Stimulated activated CD4-positive, alpha-beta T cell treated with anti-CD3 and anti-CD28 coated beads, Interleukin-2, amount 100 ng/mL, for 24 hours (primary cell): ENCODE measurements at places on chromosomes 5 and 9.

- DNase-seq = no peak
Observed at GRCh38 chr5:63230754-63231153, 652.1 kb downstream of the LRRC70 start.

GRCh38 chr5:55481293-55481855 is 53.4 kb downstream of the PLPP1 start:
- no peak for DNase-seq

DNA sequence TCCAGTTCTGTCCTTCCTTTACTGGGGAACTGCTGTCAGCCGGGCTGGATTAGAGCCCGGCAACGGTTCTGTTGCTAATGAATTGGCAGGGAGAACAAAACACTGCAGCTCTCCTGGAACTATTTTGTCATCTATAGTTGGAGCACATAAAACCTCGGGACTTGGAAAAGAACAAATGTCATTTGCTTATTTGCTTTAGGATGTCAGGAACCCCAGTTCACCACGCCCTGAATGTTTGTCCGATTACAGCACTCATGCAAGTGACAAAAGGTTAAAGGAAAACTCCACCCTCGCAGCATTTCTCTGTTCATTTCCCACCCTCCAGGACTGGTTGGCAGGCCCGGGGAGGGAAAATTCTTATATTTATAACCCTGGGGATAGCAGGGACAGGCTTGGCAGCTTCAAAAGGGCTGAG is 66.4 kb upstream of the PLPP1 start:
- DNase-seq = no peak

GRCh38 chr9:130627896-130628792 is 36.2 kb upstream of the PRDM12 start:
- DNase-seq = no peak

DNA sequence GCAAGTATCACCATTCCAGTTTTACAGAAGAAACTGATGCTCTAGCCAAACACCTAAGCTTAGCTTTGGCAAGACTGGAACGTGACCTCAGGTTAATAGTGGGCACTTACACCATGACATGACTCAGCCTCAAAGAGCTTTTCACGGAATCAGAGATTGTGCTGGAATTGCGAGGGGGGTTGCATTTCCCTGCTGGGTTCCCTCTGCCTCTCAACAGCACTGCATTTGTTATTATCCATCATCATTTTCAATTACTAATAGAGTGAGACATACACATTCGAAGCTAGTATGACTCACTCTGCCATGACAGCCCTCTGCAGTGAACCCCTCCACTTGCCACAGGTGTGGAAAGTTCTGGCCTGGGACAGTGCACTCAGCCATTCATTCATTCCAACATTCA is 8.0 kb downstream of the SPOCK1 start:
- no peak for DNase-seq

DNA sequence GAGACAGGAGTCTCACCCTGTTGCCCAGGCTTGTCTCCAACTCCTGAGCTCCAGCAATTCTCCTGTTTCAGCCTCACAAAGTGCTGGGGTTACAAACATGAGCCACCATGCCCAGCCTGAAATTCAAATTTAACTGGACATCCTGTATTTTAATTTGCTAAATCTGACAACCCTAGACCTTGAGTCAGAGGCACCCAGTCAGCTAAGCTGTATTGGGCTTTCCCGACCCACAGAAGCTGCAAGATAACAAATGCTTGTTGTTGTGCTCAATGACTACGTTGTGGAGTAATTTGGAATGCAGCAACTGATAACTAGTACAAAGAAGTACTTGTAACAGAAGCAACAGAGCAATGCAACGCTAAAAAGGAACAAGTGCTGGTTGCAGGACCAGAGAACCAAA is 533.1 kb downstream of the NTRK2 start:
- no peak for DNase-seq

DNA sequence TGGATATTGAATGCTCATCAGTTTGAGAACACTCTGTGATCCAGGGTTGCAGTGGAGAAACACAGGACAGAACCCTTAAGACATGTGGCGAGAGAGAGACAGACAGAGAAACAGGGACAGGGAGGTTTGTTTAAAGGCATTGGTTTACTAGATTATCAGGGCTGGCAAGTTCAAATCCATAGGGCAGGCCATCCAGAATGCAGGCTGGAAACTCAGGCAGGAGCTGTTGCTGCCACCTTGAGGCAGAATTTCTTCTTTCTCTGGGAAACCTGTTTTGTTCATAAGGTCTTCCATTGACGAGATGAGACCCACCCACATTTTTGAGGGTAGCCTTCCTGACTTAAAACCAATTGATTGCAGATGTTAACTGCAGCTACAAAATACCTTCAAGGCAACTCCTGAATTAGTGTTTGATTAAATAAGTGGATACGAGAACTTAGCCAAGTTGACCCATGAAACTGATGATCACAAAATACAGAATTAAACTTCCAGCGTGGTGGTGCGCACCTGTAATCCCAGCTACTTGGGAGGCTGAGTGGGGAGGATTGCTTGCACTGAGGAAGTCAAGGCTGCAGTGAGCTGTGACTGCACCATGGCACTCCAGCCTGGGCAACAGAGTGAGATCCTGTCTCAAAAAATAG is 55.9 kb downstream of the NSUN2 start:
- DNase-seq = no peak

DNA sequence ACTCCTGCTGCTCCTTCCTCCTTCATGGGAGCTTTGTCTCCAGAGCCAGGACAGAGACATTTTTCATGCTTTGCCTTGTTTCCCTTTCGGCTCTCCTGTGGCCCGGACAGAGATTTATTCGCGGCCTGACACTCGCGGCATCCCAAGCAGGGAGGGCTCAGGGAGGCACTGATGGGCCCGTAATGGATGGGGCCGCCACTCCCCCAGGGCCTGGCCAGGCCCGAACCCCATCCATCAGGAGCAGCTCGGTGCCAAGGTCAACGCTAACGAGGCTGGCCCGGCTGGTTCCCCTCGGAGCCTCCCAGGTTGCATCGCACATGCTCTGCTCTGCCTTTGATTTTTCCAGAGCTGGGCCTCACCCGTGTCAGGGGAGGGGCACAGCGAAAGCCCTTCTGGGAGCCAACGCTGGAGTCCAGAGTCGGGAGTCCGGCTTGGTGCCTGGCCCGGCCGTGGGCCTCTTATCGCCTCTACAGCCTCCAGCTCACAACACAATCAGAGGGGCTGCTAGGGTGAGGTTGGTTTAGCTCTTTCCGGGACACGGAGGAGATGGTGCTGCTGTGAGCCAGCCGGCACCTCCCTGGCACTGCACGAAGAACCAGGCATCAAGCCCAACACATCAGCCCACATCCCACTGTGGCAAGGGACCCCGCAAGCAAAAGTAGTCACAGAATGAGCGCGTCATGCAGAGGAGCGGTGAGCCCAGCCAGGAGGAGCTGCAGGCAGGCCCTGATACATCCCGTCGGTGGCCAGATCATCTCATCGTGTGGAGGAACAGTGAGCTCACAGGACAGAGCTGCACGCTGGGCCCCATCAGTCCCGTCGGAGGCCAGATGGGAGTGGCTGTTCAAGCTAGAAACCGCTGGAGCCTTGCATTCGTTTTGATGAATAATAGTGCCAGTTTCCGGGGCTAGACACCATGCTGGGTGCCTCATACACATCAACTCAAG is 72.2 kb upstream of the BARHL1 start:
- no peak for DNase-seq

GRCh38 chr9:97773091-97773490 is 76.0 kb upstream of the XPA start:
- DNase-seq = no peak

GRCh38 chr9:132216861-132217619 is 55.2 kb downstream of the NTNG2 start:
- DNase-seq = no peak

DNA sequence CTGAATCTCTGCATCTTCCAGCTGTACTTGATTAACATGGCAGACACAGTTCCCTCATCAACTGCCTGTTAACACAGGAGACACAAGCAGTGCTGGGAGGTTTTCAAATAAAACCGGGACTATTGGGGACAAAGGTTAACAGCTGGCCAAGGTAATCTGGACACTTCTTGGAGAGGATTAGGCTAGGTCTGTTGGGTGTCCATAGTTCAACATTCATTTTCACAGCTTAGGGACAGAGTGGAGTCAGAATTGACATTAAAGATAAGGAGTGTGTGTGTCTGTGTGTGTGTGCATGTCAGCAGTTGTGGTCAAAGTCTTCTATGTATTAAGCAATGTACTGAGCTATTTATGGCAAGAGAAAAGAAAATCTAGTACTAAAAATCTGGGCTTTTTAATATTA is 216.2 kb downstream of the MED10 start:
- DNase-seq = no peak

- DNase-seq = no peak
Observed at GRCh38 chr9:89079391-89079790, 88.1 kb downstream of the S1PR3 start.

- DNase-seq = no peak
Observed at GRCh38 chr5:2642684-2643345, 108.7 kb downstream of the IRX2 start.

GRCh38 chr9:119556129-119556875 is 187.1 kb upstream of the BRINP1 start:
- DNase-seq = peak; percentile 71

- no peak for DNase-seq
Observed at GRCh38 chr5:133406977-133407632, 205.2 kb downstream of the FSTL4 start.

GRCh38 chr5:135599421-135600151 is 20.8 kb upstream of the CXCL14 start:
- no peak for DNase-seq

DNA sequence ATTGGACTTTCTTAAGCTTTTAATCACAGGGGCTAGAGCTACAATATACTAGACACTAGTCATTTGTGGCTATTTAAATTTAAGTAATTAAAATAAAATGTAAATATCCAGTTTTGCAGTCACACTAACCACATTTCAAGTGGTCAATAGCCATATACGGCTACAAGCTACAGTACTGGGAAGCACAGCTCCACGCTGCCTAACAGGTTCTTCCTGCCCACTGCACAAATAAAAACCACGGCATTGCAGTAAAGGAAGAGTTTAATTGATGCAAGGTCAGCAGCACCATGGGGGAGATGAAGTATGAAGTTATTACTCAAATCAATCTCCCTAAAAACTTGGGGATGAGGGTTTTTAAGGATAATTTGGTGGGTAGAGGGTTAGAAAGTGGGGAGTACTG is 134.1 kb downstream of the LURAP1L start:
- DNase-seq = no peak

- DNase-seq = no peak
Observed at GRCh38 chr9:107685376-107685775, 195.8 kb upstream of the KLF4 start.

DNA sequence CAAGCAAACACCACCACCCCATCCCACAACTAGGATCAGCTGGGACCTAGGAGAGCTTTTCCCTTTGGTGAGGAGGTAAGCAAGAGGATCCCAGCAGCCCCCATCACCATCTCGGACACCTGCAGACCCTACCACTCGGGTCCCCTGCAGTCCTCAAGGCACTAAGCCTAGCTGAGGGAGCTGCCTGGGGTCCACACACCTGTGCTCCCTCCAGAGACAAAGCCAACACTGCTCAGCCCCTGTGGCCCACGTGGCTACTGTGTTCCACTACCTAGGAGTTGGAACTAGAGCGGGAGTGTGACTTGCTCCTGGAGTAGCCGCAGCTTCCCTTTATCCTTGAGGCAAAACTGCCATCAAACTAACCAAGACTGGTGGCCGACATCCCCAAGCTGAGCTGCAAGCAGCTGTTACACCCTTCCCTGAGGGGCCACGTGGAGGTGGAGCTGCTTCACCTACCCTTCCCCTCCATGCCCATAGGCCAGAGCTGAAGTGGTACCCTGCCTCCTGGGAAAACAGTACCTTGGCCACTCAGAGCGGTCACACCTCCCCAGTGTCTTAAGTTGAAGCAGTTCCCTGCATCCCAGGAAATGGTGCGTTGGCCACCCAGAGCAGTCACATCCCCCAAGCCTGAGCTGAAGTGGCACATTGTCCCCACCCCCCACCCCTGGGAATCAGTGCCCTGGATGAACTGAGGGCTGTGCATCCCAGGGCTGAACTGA is 205.5 kb downstream of the CACNA1B start:
- no peak for DNase-seq

DNA sequence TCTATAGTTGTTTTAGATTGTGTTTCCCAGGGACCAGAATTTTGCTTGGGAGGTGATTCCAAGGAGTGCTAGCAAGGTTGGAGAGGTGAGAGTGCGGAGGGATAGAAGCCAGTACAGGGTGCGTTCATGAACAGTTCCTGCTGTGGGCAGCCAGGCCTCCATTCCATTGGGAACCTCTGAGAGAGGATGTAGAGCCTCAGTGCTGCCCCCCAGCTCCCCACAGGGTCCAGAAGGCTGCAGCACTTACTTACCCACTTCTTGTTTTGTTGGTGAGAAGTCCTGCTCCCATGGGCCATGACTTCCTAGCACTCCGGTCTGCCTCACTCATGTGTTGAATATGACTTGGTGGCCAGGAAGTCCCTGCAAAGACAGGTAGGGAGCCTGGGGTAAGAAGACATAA is 128.2 kb upstream of the GAS1 start:
- DNase-seq = no peak

DNA sequence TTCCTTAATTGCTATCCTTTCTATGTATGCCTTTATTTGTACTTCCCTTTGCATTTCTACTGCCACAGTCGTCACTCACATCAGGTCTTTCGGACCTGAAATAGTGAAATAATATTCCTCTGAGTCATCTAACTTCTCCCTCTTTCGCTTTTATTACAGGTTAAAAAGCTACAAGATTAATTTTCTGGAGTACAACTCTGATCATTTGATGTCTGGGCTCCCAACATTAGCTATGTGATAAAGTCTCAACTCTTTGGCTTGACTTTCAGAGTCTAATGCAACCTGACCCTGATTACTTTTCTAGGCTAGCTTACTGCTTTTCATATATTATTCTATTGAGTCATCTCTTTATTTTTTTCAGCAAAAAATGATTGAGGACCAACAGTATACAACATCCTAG is 638.8 kb upstream of the WWC1 start:
- no peak for DNase-seq

GRCh38 chr5:12023614-12024241 is 119.5 kb upstream of the CTNND2 start:
- no peak for DNase-seq

- DNase-seq = no peak
Observed at GRCh38 chr5:76674330-76675066, 41.4 kb upstream of the F2R start.

- no peak for DNase-seq
Observed at GRCh38 chr9:134605351-134605965, 36.1 kb upstream of the COL5A1 start.

- no peak for DNase-seq
Observed at GRCh38 chr5:173232499-173233346, 2.3 kb downstream of the NKX2-5 start.

DNA sequence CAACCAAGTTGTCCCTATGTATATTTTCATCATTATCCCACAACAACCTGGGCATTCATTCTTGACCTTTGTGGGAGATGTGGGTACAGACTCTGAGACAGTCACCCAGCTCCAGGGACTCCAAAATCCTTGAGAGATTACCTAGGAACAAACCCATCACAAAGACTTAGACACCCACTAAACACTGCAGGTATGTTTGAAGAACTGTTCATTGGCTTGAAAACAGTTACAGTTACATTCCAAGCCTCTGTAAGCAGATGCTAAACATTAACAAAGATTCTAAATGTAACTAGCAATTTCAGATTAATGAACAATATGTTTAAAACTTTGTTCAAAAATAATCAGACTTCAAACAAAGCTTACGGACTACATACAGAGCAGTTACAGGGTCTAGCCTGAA is 24.7 kb downstream of the DEPDC1B start:
- no peak for DNase-seq
